Fibroblast of the aortic adventitia (primary cell): ENCODE measurements at places on chromosomes 2 and 18.

- DNase-seq, result no peak
Observed at GRCh38 chr2:129884221-129884786, 95.2 kb upstream of the RAB6C start.

GRCh38 chr2:228866781-228867180 is 404.3 kb downstream of the PID1 start:
- no peak for DNase-seq

GRCh38 chr2:221455214-221455613 is 116.9 kb downstream of the EPHA4 start:
- peak; percentile 14 for DNase-seq

GRCh38 chr2:201157694-201158093 is 25.2 kb upstream of the CASP10 start:
- no peak for DNase-seq

GRCh38 chr2:63834401-63834800 is 7.3 kb upstream of the UGP2 start:
- no peak for DNase-seq

- no peak for DNase-seq
Observed at GRCh38 chr2:170923799-170924198, 5.3 kb upstream of the GORASP2 start.

GRCh38 chr18:23627321-23627720 is 35.4 kb downstream of the ANKRD29 start:
- peak; percentile 76 for DNase-seq

GRCh38 chr18:46751882-46752281 is 5.0 kb downstream of the ST8SIA5 start:
- DNase-seq, result no peak

DNA sequence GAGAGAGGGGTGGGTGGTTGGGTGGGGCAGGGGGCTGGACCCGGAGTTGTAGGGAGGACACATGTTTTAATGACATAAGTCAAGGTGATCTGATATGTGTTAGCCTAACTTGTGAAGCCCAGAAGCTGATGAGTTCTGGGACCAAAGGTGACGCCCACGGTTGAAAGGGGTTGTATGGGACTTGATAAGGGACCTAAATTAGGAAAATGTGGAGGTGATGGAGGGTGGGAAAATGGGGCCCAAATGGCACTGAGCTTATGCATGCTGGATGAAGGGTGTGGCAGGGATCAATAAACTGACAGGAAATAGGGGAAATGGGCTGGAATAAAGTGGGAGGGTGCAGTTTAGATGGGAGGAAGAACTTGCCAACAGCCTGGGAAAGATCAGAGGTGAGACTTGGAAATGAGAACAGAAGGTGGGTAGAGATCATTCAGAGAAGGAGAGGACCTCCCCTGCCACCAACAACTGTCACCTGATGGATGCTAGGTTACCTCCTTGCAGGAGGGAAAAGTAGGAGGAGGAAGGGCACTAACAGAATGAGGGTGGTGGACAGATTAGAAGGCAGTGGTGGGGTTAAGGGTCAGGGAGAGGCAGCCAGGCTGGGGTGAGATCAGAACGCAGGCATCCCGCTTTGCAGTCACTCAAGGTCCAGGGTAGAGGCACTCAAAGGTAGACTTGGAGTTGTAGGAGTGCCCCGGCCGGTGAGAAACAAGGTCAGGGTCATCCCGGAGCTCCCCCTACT is 15.3 kb downstream of the WNT10A start:
- DNase-seq, result no peak

DNA sequence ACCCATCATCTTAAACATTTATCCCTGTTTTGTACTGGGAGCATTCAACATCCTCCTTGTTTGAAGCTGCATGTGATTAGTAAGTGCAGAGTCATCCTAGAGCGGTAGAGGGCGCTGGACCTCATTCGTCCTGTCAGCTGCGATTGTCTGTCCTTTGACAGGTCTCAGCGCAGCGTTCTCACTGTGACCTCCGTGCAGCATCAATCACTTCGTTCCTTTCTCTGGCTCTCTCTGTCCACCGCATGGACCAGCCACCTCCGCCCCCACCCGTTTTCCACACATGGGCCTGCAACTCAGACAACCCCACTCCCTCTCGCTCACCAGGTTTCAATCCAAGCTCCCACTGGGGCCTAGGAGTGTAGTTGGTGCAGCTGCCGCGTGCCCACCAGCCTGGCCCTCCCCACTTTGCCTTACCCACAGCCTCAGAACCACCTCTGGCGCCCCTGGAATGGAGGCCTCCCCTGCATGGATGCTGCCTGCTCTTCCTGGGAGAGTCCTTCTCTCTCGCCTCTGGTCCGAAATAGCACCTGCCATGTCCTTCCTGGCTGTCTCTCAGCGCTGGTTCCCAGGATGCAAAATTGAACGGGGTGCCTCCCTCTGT is 90.5 kb downstream of the NDUFA10 start:
- DNase-seq, result peak; percentile 52

DNA sequence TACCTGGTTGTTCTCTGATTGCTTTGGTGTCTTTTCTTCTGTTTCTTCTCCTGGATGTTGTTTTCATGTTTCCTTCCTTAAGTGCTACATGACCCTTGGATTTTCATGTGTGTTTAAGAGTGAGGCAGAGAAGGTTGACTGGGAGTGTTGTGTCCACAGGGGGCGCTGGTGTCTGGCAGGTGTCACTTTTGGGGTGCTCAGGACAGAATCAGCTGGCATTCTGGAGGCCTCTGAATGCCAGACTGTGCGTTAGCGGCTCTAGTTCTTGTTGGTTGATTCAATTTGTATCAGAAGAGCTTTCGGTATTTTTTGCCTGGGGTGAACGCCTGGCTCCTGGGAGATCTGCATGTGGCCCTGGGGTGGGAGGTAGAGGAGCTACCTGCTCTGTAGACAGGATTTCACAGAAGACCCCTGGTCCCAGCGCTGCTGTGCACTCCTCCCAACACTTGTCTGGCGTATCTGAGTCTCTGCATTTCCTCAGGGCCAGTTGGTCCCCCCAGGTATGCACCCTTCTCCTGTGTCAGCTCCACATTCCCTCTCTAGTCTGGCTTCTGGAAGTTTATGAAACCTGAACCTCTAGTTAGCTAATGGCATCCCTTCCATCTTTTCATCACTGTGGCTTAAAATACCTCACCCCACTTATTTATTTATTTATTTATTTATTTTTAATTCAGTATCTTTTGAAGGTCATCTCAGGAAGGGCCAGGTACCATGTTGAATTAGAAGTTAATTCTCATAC is 1.1 kb downstream of the GREB1 start:
- no peak for DNase-seq

DNA sequence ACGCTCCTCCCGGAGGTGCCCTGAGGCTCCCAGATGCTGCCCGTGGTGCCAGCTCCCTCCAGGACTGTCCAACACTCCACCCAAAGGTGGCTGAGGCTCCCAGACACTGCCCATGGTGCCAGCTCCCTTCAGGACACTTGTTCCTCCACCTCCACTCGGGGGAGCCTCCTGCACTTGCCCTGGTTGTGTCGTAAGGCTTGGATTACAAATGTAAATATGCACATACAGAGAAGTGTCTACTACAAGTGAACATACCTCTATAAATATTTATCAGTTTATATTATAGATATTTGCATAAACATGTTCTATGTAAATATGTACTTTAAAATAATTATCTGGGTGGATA is 143.3 kb downstream of the PXDN start:
- DNase-seq, result no peak

GRCh38 chr2:175282300-175282699 is 100.8 kb upstream of the ATP5MC3 start:
- DNase-seq, result peak; percentile 49

GRCh38 chr2:47720036-47720435 is 62.9 kb upstream of the MSH6 start:
- DNase-seq, result peak; percentile 4

DNA sequence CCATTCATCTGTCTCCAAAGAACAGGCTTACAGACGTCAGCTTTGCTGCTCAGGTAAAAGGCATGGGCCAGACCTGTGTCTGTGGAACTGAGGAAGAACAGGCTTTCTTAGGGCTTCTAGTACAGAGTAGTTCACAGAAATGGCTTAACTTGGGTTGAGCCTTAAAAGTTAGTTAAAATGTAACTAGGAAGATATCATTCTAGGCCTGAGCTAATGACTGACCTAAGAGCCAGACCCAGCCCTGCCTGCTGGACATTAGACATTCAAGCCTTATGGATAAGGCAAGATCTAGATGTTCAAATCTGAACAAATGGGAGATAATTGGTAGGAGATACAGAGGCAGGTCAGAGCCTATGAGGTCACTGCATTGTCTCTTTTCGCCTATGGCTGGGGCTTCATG is 73.9 kb upstream of the SLC14A2 start:
- DNase-seq, result no peak

DNA sequence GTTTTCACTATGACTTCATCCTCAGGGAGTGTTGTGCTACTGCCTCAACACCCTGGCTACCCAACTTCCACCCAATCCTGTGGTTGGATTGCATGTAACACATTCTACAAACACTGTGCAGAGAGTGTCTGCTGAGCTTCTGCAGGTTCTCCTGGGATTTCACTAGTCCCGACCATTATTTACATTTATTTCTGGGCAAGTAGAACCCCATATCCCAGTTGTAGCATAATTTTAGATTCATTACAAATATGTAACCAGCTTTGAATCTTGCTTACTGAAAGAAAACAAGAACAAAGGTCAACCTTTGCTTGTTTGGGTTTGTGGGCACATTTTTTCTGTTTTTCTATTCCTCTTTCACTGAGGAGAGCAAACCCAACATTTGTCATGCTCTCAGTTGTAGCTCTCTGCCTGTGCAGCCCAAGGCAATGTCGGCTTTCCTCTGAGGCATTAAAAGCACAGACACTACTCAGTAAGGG is 2036.1 kb upstream of the LRRTM1 start:
- DNase-seq, result no peak
